ENCODE measurements at places on chromosomes 7 and 10. TPM values are rescaled to one million over a fixed set of nuclear protein-coding genes. Genes with fewer than 3 reads are reported as not detected.

- no peak overlapping the region for H3K4me3 ChIP-seq
- DNase-seq: no peak
- H3K4me1 ChIP-seq: no peaks in the 10 kb centered on the region
- H3K36me3 ChIP-seq: no peaks in the 10 kb centered on the region
These were observed 655.7 kb downstream of the INHBA start for GRCh38 chr7:41047211-41047610.

DNA sequence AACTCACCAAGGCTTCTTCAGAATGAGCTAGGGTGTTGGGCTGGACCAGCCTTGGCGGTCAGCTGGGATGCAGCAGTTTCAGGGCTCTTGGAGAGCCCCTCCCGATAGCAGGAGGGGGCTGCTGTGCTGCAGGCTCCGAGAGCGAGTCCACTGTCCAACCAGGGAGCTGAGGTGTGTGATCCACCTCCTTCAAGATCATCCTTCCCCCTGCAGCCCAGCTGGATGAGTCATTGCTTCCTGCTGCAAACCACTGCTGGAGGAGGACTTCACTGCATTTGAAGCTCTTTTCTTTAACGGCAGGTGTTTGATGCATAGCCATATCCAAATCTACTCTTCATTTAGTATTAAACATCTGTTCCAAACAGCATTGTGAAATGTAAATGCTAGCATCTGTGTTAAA is 54.2 kb upstream of the EBF3 start:
- H3K27ac ChIP-seq: no peak overlapping the region
- no peak for DNase-seq
- H3K4me1 ChIP-seq: no peaks in the 10 kb centered on the region
- no peak overlapping the region for H3K4me3 ChIP-seq
- H3K27me3 ChIP-seq: no peaks in the 10 kb centered on the region

DNA sequence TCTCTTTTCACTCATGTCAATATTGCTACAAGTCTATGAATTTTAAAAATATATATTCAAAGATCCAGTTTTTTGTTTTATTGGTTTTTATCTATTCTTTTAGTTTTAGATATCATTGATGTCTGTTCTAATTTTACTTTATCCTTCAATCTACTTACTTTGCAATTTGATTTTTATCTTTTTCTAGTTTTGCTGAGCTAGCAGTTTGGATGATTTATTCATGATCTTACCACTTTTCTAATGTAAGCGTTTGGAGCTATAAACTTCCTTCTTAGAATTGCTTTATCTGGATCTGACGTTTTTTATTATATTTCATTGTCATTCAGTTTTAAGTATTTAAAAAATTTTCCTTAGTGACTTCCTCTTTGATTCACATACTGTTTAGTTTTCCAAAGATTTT is 664.5 kb upstream of the VSTM2A start:
- H3K27me3 ChIP-seq: no peaks in the 10 kb centered on the region
- H3K27ac ChIP-seq: no peak overlapping the region
- no peaks in the 10 kb centered on the region for H3K36me3 ChIP-seq
- no peak overlapping the region for H3K4me3 ChIP-seq

DNA sequence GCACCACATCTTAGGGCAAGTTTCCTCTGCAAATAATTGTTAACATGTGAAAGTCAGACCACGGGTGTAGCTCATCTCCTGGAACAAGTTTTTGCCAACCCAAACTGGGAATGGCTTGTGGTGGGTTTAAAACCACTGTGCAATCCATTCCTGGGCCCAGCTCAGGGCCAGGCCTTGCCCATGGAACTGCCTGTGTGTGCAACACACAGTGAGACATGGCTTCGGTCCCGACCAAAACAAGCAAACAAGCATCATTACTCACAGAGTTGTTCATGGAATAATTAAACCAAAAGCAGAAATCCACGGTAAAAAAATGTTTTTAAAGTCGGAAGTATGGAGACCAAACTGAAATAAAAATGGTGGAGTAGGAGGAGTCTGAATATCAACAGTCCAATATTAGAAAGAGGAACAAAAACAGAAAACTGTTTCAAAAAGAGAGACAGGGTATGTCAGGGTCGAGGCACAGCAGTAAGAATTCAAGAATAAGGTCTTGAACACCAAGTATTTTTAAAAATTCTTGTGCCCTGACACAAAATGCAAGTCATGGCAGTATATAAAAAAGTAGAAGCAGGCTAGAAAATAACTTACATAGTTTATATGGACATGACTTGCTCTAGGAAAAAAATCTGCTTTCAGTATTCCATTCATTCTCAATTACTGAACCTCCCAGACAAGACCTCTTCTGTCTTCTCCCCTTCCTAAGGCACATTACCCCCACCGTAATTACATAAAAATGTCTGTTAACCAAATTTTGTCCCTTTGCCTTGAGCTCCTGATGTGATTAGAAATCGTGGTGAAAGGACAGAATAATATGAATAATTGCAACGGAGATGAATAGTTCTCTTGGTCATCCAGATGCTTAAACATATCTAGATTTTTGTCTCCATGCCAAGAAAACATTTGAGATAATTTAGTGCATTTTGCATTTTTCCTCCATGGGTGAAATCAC is 88.4 kb downstream of the FAS start:
- no peak for DNase-seq
- no peak overlapping the region for H3K4me3 ChIP-seq
- peaks cover 4% of the 10 kb centered on the region for H3K4me1 ChIP-seq
- H3K27me3 ChIP-seq: no peaks in the 10 kb centered on the region
- no peaks in the 10 kb centered on the region for H3K36me3 ChIP-seq

DNA sequence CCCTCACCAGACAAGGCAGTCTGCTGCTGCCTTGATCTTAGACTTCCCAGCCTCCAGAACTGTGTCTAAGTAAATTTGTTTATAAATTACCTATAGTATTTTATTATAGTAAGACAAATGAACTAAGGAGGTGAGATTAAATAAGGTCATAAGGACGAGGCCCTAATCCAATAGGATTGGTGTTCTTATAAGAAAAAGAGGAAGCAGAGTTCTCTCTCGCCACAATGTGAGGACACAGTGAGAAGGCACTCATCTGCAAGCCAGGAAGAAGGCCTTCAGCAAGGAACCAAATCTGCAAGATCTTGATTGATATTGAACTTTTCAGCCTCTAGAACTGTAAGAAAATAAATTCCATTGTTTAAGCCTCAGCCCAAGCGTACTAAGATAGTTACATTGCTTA is 6.1 kb upstream of the ZNF438 start:
- H3K4me1 ChIP-seq: peaks cover 2% of the 10 kb centered on the region
- no peak overlapping the region for H3K4me3 ChIP-seq
- H3K27ac ChIP-seq: no peak overlapping the region
- no peaks in the 10 kb centered on the region for H3K36me3 ChIP-seq

GRCh38 chr10:26169466-26169865 is 47.1 kb upstream of the GAD2 start:
- no peaks in the 10 kb centered on the region for H3K36me3 ChIP-seq
- H3K4me3 ChIP-seq: no peak overlapping the region
- H3K4me1 ChIP-seq: no peaks in the 10 kb centered on the region
- H3K27ac ChIP-seq: no peak overlapping the region
- no peak for DNase-seq
- H3K27me3 ChIP-seq: no peaks in the 10 kb centered on the region

- H3K4me3 ChIP-seq: no peak overlapping the region
- no peaks in the 10 kb centered on the region for H3K27me3 ChIP-seq
- no peaks in the 10 kb centered on the region for H3K36me3 ChIP-seq
- no peaks in the 10 kb centered on the region for H3K4me1 ChIP-seq
- no peak overlapping the region for H3K27ac ChIP-seq
These were observed 36.3 kb downstream of the CFAP46 start for GRCh38 chr10:132906106-132906505.

GRCh38 chr10:69242852-69243212 is 22.7 kb downstream of the HKDC1 start:
- H3K27me3 ChIP-seq: no peaks in the 10 kb centered on the region
- peaks cover 2% of the 10 kb centered on the region for H3K4me1 ChIP-seq
- DNase-seq: no peak
- no peak overlapping the region for H3K27ac ChIP-seq
- no peak overlapping the region for H3K4me3 ChIP-seq

DNA sequence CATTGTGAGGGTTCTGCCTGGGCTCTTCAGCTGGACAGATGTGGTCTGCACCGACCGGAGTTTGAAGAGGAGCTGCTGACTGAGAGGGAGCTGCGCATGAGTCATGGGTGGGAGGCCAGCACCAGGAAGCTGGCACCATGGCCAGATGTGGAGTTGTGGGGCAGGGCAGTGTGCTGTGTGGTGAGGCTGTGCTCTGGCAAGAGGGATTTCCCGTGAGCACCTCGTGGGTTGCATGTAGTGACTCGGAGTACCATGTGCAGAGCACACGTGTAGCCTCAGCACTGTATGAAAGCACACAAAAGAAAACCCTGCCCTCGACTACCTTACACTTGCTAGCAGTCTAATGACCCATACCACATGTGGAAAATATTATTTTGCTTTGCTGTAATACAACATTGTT is 103.4 kb downstream of the WNT2 start:
- no peaks in the 10 kb centered on the region for H3K27me3 ChIP-seq
- no peak overlapping the region for H3K4me3 ChIP-seq
- no peak for DNase-seq
- no peaks in the 10 kb centered on the region for H3K4me1 ChIP-seq

DNA sequence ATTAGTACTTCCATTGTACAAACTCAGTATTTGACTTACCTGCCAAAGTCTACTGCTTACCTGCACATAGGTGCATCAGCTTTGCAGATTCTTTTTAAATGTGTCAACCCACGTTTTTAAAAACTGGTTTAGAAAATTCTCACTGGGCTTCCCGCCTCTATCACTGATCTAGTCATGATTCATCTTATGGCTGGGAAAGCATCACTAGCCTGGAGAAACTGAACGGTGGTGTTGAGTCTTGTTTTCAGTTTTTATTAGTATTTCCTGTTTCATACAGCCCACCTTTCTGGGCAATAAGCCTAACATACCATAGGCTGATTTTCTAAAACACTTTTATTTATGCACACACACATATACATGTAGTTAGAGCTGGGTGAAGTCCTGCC is 19.7 kb downstream of the DOCK1 start:
- no peak overlapping the region for H3K27ac ChIP-seq
- H3K27me3 ChIP-seq: no peaks in the 10 kb centered on the region
- DNase-seq: no peak

- no peaks in the 10 kb centered on the region for H3K4me1 ChIP-seq
- no peak for DNase-seq
- H3K4me3 ChIP-seq: no peak overlapping the region
- H3K27me3 ChIP-seq: peaks cover 42% of the 10 kb centered on the region
- H3K36me3 ChIP-seq: no peaks in the 10 kb centered on the region
These were observed 9.3 kb upstream of the UNCX start for GRCh38 chr7:1223196-1223981.

- no peaks in the 10 kb centered on the region for H3K27me3 ChIP-seq
- no peak for DNase-seq
- H3K36me3 ChIP-seq: no peaks in the 10 kb centered on the region
- no peaks in the 10 kb centered on the region for H3K4me1 ChIP-seq
- H3K4me3 ChIP-seq: no peak overlapping the region
These were observed 18.1 kb downstream of the POLR1F start for GRCh38 chr7:19690736-19691135.

DNA sequence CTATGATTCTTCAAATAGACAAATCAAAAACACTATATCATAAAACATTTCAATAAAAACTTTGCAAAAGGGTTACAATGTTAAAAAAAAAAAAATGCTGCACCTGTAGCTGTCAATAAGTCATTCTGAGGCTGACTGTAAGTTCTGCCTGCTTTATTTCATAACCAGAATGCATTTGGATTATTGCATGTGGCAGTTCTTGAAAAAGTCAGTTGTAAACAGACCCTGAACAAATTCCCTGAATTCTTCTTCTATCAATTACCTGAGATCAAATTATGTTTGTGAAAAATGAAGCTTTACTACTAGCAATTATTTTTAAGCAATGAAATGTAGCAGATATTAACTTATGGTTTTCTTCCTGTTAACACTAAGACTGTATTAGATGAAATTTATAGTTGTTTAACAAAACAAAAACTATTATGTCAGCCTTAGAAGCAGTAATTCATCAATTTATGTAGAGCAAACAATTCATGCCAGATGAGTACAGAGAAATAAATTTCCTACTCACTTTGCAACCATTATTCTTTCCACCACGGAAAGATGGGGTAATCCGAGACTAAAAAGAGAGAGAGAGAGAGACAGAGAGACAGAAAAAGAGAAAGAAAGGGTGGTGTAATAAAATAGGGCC is 107.8 kb downstream of the SFMBT2 start:
- peaks cover 6% of the 10 kb centered on the region for H3K4me1 ChIP-seq
- H3K36me3 ChIP-seq: no peaks in the 10 kb centered on the region
- H3K4me3 ChIP-seq: no peak overlapping the region
- H3K27me3 ChIP-seq: no peaks in the 10 kb centered on the region
- no peak overlapping the region for H3K27ac ChIP-seq

GRCh38 chr10:18099415-18099814 is 40.8 kb upstream of the CACNB2 start:
- H3K4me3 ChIP-seq: no peak overlapping the region
- DNase-seq: no peak
- no peaks in the 10 kb centered on the region for H3K4me1 ChIP-seq
- H3K36me3 ChIP-seq: no peaks in the 10 kb centered on the region
- H3K27me3 ChIP-seq: no peaks in the 10 kb centered on the region

- H3K4me3 ChIP-seq: no peak overlapping the region
- no peak for DNase-seq
- no peaks in the 10 kb centered on the region for H3K36me3 ChIP-seq
- no peaks in the 10 kb centered on the region for H3K27me3 ChIP-seq
These were observed 200.5 kb downstream of the MAD1L1 start for GRCh38 chr7:2032030-2032875.

DNA sequence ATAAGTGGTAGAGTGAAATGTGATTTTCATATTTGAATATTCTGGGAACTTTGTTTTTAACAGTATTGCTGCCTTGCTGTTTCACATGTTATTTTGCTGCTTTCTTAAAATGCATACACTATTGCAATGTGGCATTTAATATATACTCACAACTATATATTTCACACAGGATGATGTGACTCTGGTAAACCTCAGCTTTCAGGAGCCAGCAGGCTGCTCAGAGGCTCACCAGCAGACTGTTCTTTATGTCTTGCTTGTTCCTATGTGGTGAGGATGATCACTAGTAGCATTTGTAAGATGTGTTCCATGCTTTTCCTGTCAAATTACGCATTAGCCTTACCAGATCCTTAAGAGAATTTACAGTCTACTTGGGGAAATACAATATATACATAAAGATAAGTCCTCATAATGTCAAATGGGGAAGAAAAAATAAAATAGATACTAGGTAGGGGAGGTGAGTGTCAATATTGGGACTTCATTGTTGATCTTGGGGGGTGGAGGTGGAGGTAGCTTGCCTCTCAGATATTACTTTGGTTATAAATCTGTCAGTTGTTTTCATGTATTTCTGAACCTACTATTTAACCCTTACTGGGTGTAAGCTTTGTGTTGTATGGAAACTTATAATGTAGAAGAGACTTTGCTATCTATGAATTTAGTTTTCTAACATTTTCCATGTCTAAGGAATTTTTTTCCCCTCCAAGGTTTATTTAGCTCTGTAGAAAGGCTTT is 8.4 kb downstream of the GNAI1 start:
- no peaks in the 10 kb centered on the region for H3K27me3 ChIP-seq
- H3K4me1 ChIP-seq: no peaks in the 10 kb centered on the region
- no peak for DNase-seq
- H3K36me3 ChIP-seq: no peaks in the 10 kb centered on the region
- H3K4me3 ChIP-seq: no peak overlapping the region
- H3K27ac ChIP-seq: no peak overlapping the region

Gene TMEM178B
- 0.97 TPM for total RNA-seq

Gene SFXN3
- 26.5 TPM for total RNA-seq

Gene CYP2C8
- total RNA-seq: 0.11 TPM

Gene PCGF6
- 17.7 TPM for total RNA-seq

Gene EBLN1
- not detected for total RNA-seq

Gene SMO
- total RNA-seq: 0.33 TPM

Gene ECHDC3
- 0.71 TPM for total RNA-seq

Gene DRGX
- total RNA-seq: not detected

Gene CCL24
- total RNA-seq: not detected

Gene ANKRD7
- total RNA-seq: 1.8 TPM
